Transverse colon (tissue), 4 donors: ENCODE measurements at places on chromosomes 13 and 19. TPM values are rescaled to one million over a fixed set of nuclear protein-coding genes. Genes with fewer than 3 reads are reported as not detected.

The TEAD2 gene
- 5.6 TPM for total RNA-seq

The HTR2A gene
- total RNA-seq, result not detected

The ZNF560 gene
- total RNA-seq, result not detected

The AMER2 gene
- total RNA-seq, result not detected

The NANOS3 gene
- not detected for total RNA-seq

The LMTK3 gene
- 2.4 TPM for total RNA-seq

The ZNF541 gene
- not detected for total RNA-seq

The NLRP4 gene
- not detected for total RNA-seq

The LAIR1 gene
- total RNA-seq, result 11.5 TPM

The CD33 gene
- total RNA-seq, result not detected

The LINGO3 gene
- total RNA-seq, result 0.64 TPM
